ENCODE measurements at places on chromosomes 7 and 10.

- DNase-seq: no peak
Observed at GRCh38 chr7:152501506-152501905, 65.7 kb upstream of the KMT2C start.

DNA sequence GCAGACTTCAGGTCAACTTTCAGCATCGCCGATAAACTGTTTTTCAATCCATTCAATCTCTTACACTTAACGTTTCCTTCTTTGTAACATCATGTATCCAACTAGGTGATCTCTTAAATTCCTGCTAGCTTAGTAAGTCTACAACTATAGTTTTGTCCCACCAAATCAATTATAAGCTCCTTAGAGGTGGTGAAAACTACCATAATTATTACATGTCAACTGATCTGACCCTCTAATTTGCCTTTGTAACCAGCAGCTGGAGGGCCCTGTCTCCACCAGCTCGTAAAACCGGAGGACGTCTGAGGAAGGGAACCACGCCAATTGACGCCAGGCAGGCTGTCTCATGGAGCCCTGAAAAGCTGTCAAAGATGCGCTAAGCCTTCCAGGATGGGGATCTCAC, 113.4 kb downstream of the ABCC2 start:
- no peak for DNase-seq

DNA sequence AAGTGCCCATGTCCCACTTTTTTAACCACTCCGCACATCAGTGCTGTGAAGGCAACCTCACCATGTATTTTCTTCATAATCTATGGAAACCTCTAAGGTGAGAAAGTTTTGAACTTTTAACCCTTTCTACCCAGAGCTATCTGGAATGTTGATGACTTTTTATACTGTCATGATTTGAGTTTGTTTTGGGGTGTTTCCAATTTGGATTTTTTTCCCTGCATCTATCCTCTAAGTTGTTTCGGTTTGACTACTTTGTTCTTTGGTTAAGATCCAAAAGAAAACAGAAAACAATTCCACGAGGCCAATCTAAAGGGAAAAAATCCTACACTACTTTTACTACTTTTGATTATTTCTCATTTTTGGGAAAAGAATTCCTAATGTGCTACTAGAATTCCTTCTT, 279.7 kb downstream of the USP6NL start:
- DNase-seq: no peak

DNA sequence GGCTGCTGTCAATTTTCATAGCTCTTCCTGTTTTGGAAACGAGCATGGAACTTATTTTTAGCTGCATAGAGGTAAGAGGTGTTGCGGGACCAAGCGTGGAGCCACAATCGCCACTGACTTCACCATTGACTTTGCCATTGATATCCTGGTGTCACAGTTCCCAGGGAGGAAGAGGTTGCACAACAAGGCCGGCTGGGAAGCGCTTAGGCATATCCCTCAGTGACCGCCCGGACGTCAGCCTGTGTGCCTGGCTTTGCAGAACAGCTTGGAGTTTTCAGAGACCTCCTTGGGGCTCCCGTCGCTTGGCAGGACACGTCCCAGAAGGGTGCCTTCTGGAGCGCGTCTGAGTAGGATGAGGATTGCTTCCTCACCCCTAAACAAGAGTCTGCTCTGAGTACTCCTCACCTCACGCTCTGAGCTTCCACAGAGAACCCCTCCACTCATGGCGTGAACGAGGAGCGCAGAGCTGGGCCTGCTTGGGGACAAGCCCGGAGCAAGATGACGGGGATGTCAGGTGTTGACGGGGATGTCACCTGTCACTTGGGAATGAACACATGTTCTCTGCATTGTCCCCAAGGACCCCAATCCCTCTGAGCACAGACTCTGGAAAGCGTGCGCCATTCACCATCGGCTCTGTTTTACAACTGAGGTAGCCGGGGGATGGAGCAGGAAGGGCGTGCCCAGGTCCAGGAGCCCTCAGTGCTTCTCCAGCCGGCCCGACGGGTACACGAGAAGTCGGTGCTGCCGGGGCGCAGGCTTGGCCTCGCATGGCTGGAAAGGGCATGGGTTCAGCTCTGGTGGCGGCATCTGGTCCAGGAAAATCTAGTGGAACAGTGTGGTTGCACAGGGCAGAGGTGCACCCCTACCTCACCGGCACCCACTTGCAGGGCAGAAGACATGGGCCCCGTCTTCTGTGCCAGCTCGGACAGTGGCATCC, 192.3 kb upstream of the SHH start:
- DNase-seq: no peak

DNA sequence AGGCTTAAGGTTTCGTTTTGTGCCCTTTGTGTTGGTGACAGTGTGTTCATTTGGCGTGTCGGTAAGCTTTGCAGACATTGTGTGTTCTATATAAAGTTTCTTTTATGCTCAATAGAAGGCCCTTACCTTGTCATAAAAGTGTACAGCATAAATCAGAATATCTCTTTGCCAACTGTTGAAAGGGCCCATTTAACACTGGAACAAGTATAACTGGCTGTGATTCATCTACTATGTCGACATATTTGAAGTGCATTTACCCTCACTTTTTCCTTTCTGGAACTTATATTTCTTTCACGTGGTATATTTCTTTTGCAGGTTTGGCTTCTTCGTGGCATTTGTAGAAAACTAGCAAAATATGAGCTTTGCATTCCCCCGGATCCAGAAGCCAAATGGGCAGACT, 32.7 kb downstream of the EEPD1 start:
- DNase-seq: peak; percentile 18

- DNase-seq: peak; percentile 50
Observed at GRCh38 chr7:34338961-34339526, 319.0 kb upstream of the NPSR1 start.

- no peak for DNase-seq
Observed at GRCh38 chr10:86790394-86790793, 34.0 kb downstream of the BMPR1A start.

DNA sequence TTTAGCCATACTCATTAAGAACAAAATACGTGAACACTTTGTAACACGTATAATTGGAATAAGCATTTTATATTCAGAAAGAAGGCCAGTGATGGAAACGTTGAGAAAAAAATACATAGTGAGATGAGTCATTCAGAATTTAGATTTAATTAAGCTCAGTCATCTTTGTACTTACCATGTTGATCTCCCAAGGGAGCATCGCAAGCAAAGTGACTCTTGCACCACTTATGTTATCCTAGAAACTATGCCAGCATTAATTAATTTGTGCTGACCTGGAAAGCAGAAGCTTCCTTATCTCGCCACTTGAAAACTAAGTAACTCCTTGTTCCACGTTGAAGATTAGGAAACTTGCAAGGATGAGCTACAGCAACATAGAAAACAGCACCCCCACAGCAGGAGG, 9.7 kb upstream of the MPP7 start:
- no peak for DNase-seq

GRCh38 chr10:93333278-93333978, 148.7 kb downstream of the MYOF start:
- DNase-seq: no peak

- DNase-seq: no peak
Observed at GRCh38 chr7:106187613-106188350, 75.7 kb upstream of the SYPL1 start.

- peak; percentile 26 for DNase-seq
Observed at GRCh38 chr7:138979226-138979979, 1.8 kb downstream of the KIAA1549 start.

DNA sequence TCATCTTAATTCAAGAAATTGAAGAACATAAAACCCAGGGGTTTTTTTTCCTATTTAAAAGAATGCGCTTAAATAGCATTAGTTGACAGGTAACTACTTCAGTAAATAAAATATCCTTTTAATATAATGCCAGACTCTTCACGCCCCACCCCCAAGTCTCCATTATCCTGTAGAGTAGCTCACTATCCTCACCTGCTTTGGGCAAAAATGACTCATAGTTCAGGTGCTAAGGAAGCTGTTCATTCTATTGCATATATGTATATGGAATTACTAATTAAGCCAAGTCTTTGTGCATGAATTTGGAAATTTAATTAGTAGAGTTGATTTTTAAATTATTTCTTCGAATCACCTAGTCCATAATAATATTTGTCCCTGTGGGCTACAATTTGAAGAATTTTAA, 656.8 kb upstream of the ANKRD30A start:
- DNase-seq: no peak

- no peak for DNase-seq
Observed at GRCh38 chr7:71411475-71411874, 279.5 kb downstream of the GALNT17 start.

GRCh38 chr10:51217505-51217904, 143.2 kb downstream of the PRKG1 start:
- no peak for DNase-seq

- peak; percentile 90 for DNase-seq
Observed at GRCh38 chr10:30151581-30152389, 92.4 kb upstream of the JCAD start.

GRCh38 chr10:87850742-87851205, 12.6 kb downstream of the KLLN start:
- peak; percentile 73 for DNase-seq

- peak; percentile 90 for DNase-seq
Observed at GRCh38 chr10:42866115-42866995, 83.8 kb downstream of the BMS1 start.

DNA sequence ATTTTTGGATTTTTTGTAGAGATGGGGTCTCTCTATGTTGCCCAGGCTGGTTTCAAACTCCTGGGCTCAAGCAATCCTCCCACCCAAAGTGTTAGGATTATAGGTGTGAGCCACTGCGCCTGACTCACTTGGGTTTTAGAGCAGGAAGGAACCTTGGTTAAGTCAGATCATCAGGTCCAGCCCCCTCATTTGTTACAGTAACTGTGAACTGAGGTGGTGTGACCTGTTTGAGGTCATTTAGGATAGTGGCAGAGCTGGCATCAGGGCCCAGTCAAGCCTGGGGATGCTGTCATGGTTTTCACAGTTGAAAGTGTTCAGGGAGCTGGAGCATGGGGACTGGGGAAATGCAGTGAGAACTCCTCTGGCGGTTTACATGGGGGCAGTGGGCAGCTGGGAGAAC, 159.6 kb downstream of the TAX1BP1 start:
- DNase-seq: no peak

DNA sequence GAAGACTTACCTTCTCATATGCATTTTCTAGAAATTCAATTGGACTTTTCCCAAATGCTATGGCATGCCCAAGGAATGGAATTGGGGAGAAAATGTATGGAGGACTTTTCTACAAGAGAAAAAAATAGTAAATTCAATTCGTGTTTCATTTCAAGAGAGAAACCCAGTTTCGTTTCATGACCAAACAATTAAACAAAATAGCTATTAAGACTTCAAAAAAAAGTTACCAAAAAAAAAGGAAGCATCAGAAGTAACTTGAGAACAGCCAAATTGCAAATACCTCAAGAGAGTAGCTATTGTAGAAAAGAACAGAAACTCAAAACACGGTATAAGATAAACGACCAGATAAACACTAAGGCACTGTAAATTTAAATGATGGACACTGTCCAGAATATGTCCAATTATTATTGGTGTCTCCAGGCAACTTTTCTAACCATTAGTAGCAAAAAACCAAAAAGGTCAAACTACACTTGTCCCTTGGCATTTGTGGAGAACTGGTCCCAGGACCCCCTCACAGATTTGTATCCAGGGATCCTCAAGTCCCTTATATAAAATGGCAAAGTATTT, 2.4 kb downstream of the CYP51A1 start:
- DNase-seq: no peak

DNA sequence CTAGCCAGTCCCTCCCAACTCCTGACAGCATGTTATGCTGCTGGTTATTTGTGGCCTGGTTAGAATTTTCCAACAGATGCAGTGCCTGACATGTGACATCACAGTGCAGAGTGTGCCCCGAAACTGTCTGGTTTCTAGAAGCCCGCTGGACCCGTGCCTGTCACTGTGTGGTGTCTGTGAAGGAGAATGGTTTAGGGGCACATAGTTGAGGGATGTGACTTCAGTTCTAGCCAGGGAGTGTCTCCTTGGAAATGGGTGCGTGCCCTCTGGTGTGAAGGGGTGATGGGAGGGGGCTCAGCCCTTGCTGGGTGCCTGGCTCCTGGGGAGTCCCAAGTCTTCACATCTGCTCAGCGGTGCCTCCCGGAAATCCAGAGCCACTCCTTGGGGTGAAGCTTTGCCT, 303.6 kb downstream of the GLRX3 start:
- DNase-seq: no peak

- DNase-seq: peak; percentile 96
Observed at GRCh38 chr7:36303202-36304098, 86.2 kb upstream of the ANLN start.

DNA sequence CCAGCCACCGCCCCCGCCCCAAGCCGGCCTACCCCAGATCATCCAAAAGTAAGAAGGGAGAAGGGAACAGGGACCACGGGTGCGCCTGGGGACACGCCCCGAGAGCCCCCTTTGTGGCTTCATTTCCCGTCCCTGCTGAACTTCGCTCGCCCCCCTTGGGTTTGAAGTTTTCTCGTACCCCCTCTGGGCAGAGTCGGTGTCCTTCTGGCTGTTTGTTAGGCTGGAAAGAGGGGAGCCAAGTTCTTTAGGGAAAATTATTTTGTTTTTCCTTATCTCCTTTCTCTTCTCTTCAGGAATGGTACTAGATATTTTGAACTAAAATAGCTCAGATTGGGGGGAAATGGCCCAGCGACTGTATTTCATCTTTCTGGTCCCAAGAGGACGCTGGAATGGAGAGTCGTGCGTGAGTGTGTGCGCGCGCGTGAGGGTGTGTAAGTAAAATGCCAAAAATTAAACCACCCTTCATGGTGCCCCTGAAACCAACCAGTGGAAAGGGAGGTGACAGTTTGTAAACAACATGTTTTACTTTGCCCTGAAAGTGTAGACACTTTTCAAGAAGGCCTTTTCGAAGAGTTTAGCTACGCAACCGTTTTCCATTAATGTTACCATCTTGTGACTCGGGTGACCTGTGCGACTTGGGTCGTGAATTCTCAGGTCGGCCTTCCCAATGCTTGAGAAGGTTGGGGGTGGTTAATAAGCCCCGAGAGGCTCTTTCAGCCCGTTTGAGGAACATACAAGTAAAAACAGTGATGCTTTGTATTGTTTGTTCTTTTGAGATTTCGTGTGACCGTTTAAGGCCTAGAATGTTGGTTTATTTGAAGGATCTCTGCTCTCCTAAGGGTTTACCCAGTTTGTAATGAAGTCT, 694 bp downstream of the RBM20 start:
- DNase-seq: no peak

- peak; percentile 74 for DNase-seq
Observed at GRCh38 chr7:91657483-91658071, 222.9 kb downstream of the MTERF1 start.

DNA sequence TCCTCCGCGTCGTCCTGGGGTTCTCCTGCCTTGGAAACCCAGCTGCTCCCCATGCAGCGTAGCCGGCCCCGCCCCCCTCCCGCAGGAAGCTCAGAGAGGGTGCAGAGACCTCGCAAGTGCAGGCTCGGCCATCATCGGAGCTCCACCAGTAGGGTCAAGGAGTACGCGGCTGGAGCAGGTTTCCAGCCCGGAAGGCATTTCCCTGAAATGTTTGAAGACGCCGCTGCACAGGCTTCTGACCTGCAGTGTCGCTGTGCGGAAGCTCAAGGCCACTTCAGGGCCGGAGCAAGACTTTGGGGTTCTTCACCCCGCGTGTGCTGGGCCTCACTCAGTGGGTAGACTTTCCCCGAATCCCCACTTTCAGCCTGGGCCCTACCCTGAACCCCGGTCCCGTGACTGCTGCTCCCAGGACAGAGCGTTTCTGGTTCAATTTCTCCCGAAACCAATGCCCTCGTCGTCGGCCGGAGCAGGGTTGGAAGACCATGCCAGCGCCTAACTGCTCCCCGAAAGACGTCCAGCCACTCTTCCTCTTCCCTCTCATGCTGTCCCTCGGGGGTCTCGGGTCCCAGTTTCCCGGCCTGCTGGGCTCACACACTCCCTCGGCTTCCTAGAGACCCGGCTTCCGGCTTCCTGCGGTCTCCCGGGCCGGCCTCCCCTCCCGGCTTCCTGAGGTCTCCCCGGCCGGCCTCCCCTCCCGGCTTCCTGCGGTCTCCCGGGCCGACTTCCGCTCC, 52.1 kb downstream of the INSIG1 start:
- DNase-seq: no peak

GRCh38 chr10:75870039-75870645, 438.7 kb downstream of the LRMDA start:
- DNase-seq: no peak

Data from AG08395 (cell line).